ENCODE measurements at places on chromosomes 2 and 18.

- peak; percentile 52 for DNase-seq
Measured at GRCh38 chr2:42492691-42493467, 903 bp downstream of the KCNG3 start.

DNA sequence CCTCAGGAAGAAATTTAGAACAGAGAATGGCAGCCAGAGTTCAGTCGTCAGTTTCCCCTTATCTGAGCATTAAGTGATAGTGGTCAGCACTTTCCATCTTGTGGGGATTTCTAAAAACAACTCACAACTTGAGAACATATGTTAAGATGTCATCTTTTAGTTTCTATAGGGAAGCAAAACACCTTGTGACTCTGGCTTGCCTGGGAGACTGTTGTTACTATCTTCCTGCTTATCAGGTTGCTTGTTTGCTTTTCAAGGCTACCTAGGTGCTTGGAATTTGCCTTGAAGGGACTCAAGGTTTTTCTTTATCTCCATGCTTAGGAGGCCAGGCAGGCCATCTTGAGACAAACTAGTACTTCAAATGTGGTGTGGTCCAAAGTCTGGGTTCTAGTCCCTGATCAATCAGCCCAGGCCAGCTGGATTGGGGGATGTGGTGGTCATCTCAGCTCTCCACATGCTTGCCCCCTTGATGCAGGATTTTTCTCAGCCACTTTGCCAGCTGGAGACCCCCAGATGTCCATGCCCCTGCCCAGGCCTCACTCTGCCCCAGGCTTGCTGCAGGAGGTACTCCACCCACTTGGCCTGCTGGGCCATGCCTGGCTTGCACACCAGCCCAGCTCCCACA lies 125.9 kb downstream of the LYPD1 start:
- DNase-seq = no peak

- no peak for DNase-seq
Measured at GRCh38 chr2:225598897-225599296, 199.4 kb downstream of the NYAP2 start.

DNA sequence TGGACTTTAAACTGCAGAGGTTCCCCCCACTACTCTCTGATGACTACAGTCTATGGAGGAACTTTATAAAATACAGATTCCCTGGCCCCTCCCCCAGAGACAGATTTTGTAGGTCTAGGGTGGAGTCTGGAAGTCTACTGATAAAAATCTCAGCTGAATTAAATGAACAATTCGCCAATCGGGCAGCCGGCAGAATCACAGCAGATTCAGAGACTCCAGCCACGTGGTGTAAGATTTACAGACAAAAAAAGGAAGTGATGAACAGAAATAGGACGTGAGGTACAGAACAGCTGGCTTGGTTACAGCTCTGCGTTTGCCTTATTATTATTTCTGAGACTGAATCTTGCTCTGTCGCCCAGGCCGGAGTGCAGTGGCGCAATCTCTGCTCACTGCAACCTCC lies 21.4 kb upstream of the MTA3 start:
- no peak for DNase-seq

Data from NCI-H1436 (cell line).